ENCODE measurements at places on chromosomes 5 and 9. TPM values are rescaled to one million over a fixed set of nuclear protein-coding genes. Genes with fewer than 3 reads are reported as not detected.

Gene KIF24
- polyA plus RNA-seq = 0.57 TPM

Gene NPR3
- 2.6 TPM for polyA plus RNA-seq

Gene AQP3
- polyA plus RNA-seq = 0.88 TPM

Gene RNF208
- 1.2 TPM for polyA plus RNA-seq

Gene CENPK
- 3.1 TPM for polyA plus RNA-seq

Gene BRD3
- polyA plus RNA-seq = 18.1 TPM

Gene GLIPR2
- polyA plus RNA-seq = 35.2 TPM

Gene IFNA21
- polyA plus RNA-seq = not detected

Gene SHOC1
- 4.8 TPM for polyA plus RNA-seq

Gene FRMPD1
- 0.16 TPM for polyA plus RNA-seq

Gene PRDM9
- not detected for polyA plus RNA-seq

Gene ANKRD34B
- polyA plus RNA-seq = not detected

Gene FAM78A
- polyA plus RNA-seq = 2.2 TPM

Gene EDIL3
- 5.5 TPM for polyA plus RNA-seq

Gene CEL
- polyA plus RNA-seq = 0.27 TPM

Gene SLC4A9
- polyA plus RNA-seq = 0.32 TPM

Gene SLC34A1
- not detected for polyA plus RNA-seq

Gene CCL28
- 2.1 TPM for polyA plus RNA-seq

Gene DNAJC18
- polyA plus RNA-seq = 4.9 TPM

Gene NR6A1
- polyA plus RNA-seq = 0.46 TPM

Gene TRPM3
- polyA plus RNA-seq = 0.48 TPM

Gene PKN3
- 8.1 TPM for polyA plus RNA-seq

Gene PDZD2
- 4.3 TPM for polyA plus RNA-seq

Gene FAM153A
- 7.3 TPM for polyA plus RNA-seq

Gene NMUR2
- 0.03 TPM for polyA plus RNA-seq

Gene PPP2R2B
- polyA plus RNA-seq = 6.8 TPM

Gene SPTLC1
- 20.1 TPM for polyA plus RNA-seq

Gene ARHGEF39
- 1.2 TPM for polyA plus RNA-seq

Gene PCDHB2
- polyA plus RNA-seq = 0.79 TPM

Gene C8G
- polyA plus RNA-seq = 1.1 TPM

Gene ALDH1A1
- 164 TPM for polyA plus RNA-seq

Gene ROR2
- polyA plus RNA-seq = 4.0 TPM

Gene PPIC
- polyA plus RNA-seq = 14.4 TPM

All from adrenal gland (tissue), 19 donors.